GM04504 (cell line): ENCODE measurements at places on chromosomes 13 and 19.

GRCh38 chr19:40054632-40055031 lies 1.4 kb downstream of the ZNF780B start:
- DNase-seq = no peak

GRCh38 chr13:22061806-22062391 lies 391.0 kb downstream of the FGF9 start:
- no peak for DNase-seq

- peak; percentile 45 for DNase-seq
Observed at GRCh38 chr13:113209336-113209758, at the start of gene CUL4A. Gene CUL4A, plus strand, starts transcription at chr13:113209613. Its CDS starts 15 bp downstream, at chr13:113209628.

- no peak for DNase-seq
Observed at GRCh38 chr19:49907745-49908446, 11.2 kb upstream of the IL4I1 start.

- no peak for DNase-seq
Observed at GRCh38 chr13:98976941-98977340, 923 bp downstream of the DOCK9 start.

DNA sequence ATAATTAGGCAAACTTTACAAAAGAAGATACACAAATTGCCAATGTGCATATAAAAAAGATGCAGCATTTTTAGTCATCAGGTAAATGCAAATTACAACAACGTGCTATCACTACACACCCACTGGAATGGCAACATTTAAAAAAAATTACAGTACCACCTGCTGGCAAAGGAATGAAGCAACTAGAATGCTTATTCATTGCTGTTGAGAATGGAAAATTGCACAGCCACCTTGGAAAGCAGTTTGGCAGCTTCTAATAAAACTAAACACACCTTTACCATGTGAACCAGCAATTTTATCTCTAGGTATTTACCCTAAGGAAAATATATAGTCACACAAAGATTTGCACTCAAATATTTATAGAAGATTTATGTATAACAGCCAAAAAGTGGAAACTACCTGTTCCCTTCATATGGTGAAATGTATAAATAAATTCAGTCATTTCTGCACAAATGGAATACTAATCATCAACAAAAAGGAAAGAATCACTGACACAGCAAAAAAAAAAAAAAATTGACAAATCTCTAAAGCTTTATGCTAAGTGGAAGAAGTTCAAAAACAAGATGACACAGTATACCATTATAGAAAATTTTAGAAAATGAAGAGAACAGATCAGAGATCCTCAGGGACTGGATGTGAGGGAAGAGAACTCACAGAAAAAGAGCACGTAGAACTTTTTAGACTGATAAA lies 30.3 kb downstream of the OXGR1 start:
- DNase-seq = no peak

DNA sequence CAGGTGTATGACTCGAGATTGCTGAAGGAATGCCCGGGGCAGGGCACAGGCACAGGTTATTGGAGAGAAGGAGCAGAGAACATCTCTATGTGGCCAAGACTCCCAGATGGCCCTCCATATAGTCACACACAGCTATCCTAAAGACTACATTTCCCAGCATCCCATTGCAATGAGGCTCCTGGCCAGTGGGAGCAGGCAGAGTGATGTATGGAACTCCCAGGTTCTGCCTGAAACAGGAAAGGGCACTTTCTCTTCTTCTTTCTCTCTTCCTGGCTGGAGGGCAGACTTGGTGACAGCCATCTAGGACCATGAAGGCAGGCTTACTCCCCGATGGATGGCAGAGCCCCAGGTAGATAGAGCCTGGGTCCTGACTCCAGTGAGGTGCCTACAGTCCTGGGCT lies 13.5 kb downstream of the PPP1R13L start:
- DNase-seq = no peak

DNA sequence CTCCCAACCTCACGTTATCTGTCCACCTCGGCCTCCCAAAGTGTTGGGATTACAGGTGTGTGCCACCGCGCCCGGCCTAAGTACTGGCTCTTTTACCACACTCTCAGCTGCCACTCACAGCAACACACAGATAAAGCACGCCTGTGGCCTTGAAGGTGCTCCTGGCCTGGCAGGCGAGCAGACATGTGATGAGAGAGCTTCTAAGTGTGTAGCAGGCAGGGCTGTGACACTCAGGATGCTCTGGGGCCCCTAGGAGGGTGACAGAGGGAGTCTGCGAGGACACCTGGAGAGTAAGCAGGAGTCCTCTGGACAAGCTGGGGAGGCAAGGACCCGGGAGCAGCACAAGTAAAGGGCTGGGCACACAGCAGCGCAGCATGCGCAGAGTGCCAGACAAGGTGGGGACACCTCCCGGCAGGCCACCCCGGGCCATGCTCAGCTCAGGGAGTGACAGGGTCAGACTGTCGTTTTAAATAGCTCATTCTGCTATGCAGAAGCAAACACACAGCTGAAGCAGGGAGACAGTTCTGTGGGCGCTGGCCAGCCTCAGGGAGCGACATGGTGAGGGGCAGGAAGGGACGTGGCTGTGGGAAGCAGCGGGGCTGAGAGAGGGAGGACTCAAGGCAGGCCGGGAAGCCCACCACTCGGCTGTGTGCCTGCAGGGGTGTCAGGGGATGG lies 26.5 kb downstream of the MED26 start:
- DNase-seq = no peak

DNA sequence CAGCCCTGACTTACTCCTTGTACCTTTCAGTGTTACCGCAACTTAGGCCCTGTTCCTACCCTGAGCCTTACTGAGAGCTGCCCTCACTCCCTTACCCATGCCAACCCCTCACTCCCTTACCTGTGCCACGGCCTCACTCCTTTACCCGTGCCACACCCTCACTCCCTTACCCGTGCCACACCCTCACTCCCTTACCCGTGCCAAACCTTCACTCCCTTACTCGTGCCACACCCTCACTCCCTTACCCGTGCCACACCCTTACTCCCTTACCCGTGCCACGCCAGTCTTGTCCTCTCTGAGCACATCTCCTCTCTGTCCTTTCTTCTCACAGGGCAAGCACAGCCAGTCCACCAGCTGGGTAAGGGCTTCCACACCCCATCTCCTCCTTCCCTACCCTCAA lies 20.3 kb downstream of the AXL start:
- DNase-seq = no peak

DNA sequence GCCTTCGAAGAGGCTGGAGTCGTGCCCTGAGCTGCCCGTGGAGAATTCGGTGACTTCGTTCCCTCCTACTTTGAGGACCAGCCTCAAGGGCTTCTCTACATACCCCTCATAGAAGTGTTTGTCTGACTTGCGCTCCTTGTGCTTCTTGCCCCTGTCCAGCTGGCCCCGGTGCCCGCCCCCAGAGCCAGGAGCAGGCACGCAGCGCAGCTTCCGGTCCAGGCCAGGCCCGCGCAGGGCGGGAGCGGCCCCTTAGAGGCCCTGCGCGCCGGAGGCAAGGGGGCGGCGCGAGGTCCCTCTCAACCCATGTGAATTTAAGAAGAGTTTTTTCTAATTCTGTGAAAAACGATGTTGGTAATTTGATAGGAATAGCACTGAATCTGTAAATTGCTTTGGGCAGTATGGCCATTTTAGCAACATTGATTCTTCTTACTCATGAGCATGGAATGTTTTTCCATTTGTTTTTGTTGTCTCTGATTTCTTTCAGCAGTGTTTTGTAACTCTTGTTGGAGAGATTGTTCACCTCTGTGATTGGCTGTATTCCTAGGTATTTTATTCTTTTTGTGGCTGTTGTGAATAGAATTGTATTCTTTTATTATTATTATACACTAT lies 46.9 kb upstream of the SOX21 start:
- no peak for DNase-seq

GRCh38 chr19:24159707-24160106 lies 72.7 kb downstream of the ZNF254 start:
- DNase-seq = no peak

- no peak for DNase-seq
Observed at GRCh38 chr13:36142735-36143134, 11.6 kb upstream of the DCLK1 start.

- no peak for DNase-seq
Observed at GRCh38 chr13:46521921-46522747, 30.8 kb upstream of the LRCH1 start.

GRCh38 chr19:38173291-38174041 lies 50.6 kb downstream of the DPF1 start:
- DNase-seq = peak; percentile 18

DNA sequence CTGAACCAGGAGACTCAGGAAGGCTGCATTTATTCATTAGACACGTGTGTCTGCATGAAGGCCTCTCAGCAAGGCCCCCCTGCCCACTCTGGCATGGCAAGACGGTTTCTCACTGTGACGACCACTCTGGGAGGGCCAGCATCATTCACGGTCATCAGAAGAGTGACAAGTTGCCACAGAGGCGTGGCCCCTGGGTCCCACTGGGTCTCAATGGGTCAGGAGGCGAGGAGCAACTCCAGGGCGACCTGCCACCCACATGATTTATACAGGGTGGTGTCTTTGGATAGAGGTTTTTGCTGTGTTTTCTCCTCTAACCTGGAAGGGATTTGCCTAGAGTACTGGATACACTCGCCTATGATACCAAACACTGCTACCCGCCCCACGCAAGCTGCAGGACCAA lies 60.7 kb downstream of the KLF2 start:
- DNase-seq = no peak

GRCh38 chr13:24267801-24268200 lies 41.6 kb upstream of the C1QTNF9 start:
- no peak for DNase-seq

DNA sequence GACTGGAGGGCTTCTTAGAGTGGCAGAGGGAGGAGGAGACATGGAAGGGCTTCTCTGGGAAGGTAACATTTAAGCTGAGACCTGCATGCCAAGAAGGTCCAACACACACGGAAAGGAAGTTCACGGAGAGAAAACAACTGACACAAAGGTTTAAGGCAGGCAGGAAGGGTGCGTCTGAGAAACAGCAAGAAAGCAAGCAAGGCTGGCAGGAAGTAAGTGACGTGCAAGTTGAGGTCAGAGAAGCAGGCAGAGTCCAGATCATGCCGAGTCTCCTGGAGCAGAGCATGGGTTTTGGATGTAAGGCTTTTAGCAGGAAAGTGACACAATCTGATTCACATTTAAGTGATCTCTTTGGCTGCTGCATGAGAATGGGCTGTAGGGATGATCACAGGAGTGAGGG lies 60.5 kb downstream of the ATP7B start:
- no peak for DNase-seq

DNA sequence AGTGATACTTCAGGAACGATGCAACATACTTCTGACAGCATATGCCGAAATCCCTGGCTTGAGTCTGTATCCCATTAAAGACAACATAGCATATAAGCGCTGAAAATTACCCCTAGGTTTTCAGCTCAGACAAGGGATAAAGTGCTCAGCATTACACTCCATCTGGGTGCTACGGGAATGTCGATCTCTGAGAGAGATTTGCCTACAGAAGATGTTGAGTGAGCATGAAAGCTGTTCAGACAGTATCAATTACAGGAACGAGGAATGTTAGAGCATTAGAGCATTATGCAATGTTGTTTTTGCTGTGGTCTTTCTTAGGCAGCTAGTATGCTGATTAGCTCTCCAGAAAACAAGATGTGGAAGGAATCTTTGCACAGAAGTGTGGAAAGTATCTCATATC lies 484.5 kb downstream of the LIG4 start:
- no peak for DNase-seq

DNA sequence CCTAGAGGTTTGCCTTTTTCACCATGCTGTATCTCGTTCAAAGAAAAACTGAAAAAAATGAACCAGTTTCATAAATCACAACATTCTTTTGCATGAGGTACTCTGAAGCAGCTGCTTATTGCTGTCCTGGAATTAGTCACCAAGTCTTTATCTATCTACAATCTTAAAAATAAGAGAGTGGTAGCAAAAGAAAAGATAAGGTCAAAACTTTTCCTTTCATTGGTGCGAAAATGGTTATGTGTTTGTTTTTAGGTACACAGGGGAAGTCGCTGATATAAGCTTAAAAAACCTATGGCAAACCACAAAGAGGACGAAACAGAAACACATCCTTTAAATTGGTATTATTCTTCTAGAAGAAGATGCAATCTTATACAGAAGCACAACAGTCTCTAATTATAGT lies 20.7 kb downstream of the OBI1 start:
- no peak for DNase-seq

- DNase-seq = no peak
Observed at GRCh38 chr19:50269653-50270052, 59.5 kb downstream of the KCNC3 start.

GRCh38 chr13:54573186-54573585 lies 1544.6 kb downstream of the OLFM4 start:
- no peak for DNase-seq

DNA sequence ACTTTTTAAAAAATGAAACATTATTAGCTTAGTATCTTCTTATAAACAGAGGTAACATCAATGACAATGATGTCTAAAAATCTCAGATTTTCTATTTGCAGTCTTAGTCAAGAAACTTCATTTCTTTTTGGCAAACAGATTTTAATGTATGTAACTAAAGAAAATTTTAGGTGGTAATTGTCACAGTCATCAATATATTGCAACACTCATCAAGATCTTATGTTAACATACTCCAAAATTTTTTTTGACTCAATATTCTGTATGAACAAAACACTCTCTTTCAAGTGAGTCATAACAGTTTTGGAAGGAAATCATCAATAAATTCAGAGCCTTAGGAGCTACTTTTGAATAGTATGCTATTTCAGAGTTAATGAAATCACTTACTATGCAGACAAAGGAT lies 1507.6 kb downstream of the SLITRK1 start:
- no peak for DNase-seq

GRCh38 chr19:50668879-50669278 lies 19.6 kb downstream of the C19orf81 start:
- DNase-seq = no peak

GRCh38 chr13:27415116-27415515 lies 9.3 kb upstream of the GTF3A start:
- no peak for DNase-seq

- DNase-seq = no peak
Observed at GRCh38 chr19:28505134-28505533, 707.8 kb downstream of the UQCRFS1 start.

GRCh38 chr19:39410831-39411080 lies 1.7 kb upstream of the PLEKHG2 start:
- DNase-seq = no peak

- DNase-seq = no peak
Observed at GRCh38 chr19:7497292-7497691, 8.5 kb upstream of the PEX11G start.

- DNase-seq = no peak
Observed at GRCh38 chr13:80560609-80561008, 219.7 kb upstream of the SPRY2 start.

- DNase-seq = no peak
Observed at GRCh38 chr13:73138638-73139491, 80.1 kb downstream of the KLF5 start.

GRCh38 chr19:57406516-57407123 lies 4.3 kb upstream of the ZNF17 start:
- DNase-seq = no peak

- no peak for DNase-seq
Observed at GRCh38 chr19:58562122-58563033, 4.0 kb upstream of the UBE2M start.

GRCh38 chr19:39942366-39942730 lies 7.9 kb upstream of the FCGBP start:
- DNase-seq = no peak
